ENCODE measurements at places on chromosomes 5 and 9.
A peak's percentile ranks its signal among the peaks of the same experiment; 100 is the strongest.

- no peak for DNase-seq
Observed at GRCh38 chr5:66164044-66164790, 20.1 kb downstream of the SREK1 start.

DNA sequence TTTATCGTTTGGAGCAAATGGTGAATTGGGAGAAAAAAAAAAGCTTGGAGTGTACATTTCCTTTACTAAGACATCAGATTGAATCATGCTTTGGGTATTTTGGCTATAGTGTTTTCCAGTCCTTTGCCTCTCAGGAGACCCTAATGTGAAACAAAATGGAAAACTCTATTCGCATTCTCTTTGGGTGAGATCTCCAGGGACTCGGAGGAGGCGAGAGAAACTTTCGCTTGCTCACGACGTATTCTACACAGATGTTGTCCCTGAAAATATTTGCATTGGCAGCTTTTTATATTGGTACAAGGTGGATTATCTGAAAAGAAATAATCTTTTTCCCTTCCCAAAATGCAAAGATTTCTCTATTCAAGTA lies 1240.1 kb upstream of the WWC1 start:
- no peak for DNase-seq

GRCh38 chr9:138073808-138074207 lies 196.2 kb downstream of the CACNA1B start:
- DNase-seq, result peak; percentile 32

DNA sequence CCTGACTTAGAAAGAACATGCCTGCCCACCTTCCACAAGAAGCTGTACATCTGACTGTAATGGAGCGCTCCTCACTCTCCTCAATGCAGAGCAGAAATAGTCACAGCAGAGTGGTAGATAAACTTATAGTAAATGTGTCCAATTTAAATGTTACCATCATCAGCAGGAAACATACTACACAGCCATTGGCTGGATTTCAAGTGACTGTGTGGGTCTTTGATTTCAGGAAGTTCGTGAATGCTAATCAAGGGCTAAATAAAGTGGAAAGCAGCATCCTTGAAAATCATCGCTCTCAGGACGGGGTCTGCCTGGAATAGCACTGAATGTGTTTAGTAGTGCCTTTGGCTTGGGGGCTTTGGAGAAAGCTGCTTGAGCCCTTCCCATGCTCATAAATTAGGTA lies 32.4 kb upstream of the CRHBP start:
- DNase-seq, result no peak

DNA sequence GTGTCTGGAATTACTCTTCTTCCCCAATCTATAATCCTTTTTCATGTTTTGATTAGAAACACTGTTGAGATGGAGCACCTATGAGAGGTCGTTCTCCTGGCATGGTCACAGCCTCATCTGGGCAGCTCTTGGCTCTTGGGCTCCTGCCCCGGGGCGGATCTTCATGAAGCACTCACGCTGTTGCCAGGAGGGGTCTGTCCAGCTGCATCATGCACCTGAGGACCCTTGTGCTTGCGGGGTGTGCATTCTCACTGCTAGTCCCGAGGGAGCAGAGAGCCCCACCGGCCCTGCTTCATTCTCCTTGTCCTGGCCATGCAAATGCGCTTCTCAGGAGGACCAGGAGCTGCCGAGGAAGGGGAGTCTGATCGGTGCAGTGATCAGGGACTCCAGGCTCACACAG lies 117.6 kb upstream of the S1PR3 start:
- DNase-seq, result no peak

- no peak for DNase-seq
Observed at GRCh38 chr5:172451771-172452197, 2.5 kb downstream of the SH3PXD2B start.

- DNase-seq, result no peak
Observed at GRCh38 chr5:75823811-75824210, 106.6 kb upstream of the POC5 start.

- no peak for DNase-seq
Observed at GRCh38 chr5:32314658-32315057, 1.9 kb upstream of the MTMR12 start.

GRCh38 chr5:160119905-160120266 lies 636 bp upstream of the PWWP2A start:
- DNase-seq, result no peak

- no peak for DNase-seq
Observed at GRCh38 chr5:132641241-132641723, 16.7 kb upstream of the IL13 start.

DNA sequence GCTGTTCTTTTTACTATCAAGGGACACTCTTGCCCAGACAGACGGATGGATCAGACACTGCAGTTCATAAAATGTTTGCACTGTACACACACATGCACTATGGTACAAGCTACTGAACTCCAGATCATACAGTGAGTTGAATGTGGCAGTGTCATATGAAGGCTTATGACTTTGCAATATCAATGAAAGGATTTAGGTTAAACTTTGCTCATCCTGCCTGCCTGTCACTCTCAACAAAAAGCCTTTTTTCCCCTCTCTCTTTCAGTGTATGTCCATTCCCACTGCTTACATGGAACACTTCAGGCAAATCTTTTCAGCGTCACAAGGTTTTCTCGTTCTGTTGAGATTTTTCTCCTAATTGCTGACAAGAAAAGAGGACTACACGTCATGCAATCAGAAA lies 97.4 kb downstream of the BNC2 start:
- DNase-seq, result no peak

- no peak for DNase-seq
Observed at GRCh38 chr5:90809311-90810056, 250.9 kb downstream of the ADGRV1 start.

GRCh38 chr9:133002147-133003070 lies 23.9 kb downstream of the GFI1B start:
- DNase-seq, result no peak

GRCh38 chr9:36049408-36049807 lies 12.7 kb downstream of the RECK start:
- DNase-seq, result no peak

DNA sequence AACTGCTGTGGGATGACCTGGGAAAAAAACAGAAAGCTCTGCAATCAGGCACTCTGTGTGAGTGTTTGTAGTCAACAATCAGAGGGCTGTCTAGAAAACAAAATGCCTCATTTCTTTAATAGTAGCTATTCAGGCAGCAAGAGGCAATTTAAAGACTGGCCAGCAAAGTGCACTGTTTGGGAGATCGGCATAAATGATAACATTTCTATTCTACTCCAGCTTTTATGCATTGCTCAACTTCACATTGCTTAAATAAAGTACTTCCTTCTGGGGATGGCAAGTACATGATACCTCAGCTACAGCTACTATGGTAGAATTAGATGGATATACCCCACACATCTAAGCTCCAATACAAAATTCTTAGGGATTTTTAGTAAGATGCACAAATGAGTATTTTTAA lies 193.1 kb downstream of the DCP2 start:
- DNase-seq, result no peak

Data from ecto neural progenitor cell (in vitro differentiated cells).